Left colon (tissue), 2 donors: ENCODE measurements at places on chromosomes 5 and 9. TPM values are rescaled to one million over a fixed set of nuclear protein-coding genes. Genes with fewer than 3 reads are reported as not detected.

GRCh38 chr5:124920909-124921666 lies 174.6 kb upstream of the ZNF608 start:
- DNase-seq = no peak

DNA sequence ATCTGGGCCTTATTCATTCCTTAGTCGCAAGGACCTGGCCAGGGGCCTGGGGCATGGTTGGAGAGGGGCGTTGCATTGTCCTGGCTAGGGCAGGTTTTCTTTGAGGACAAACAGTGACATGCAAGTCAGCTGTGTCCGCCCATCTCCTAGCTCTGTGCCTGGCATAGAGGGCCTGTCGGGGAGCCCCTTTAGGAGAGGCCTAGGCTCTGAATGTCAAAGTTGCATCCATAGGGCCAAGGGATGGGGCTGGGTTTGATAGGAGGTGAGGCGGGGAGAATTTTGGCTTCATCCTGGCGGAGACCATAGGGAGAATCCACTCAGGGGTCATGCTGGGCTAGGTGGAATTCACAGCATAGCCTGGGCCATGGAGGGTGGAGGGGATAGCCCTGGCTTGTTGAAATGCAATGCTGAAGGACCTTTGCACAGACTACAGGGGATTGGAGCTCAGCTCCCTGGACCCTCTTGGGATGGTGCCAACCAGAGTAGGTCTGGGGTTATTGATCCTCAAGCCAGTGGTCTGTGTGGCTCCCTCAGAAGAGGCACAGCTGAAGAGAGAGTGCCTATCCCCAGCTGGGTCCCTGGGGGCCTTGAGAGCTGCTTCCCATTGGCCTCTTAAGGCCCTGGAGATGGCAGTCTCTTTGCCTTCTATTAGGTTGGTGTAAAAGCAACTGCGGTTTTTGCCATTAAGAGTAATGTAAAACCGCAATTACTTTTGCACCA lies 104.0 kb downstream of the RGS3 start:
- DNase-seq = peak; percentile 6

DNA sequence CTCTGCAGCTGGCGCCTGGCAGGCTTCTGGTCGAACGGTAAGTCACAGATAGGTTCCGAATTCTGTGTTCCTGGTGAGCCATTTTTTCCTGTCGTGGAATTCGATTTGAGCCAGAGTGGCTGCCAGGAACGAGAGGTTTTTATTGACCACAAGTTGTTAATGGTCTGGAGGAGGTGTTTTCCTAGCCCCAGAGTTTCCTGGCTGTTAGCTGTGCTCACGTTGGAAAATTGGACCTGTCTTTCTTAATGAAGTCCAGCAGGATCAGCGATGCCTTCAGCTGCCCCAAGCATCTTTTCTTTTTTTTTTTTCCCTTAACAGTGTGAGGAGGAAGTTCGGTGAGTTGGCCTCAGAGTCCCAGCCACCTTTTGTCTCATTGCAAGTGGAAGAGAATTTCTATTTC lies 62.9 kb downstream of the COL5A1 start:
- no peak for DNase-seq

GRCh38 chr5:36158144-36158543 lies 6.2 kb downstream of the SKP2 start:
- DNase-seq = no peak

- no peak for DNase-seq
Observed at GRCh38 chr9:122827761-122828093, 661 bp downstream of the PDCL start.

- no peak for DNase-seq
Observed at GRCh38 chr5:59185757-59186385, 603.0 kb downstream of the RAB3C start.

GRCh38 chr9:3495855-3496254 lies 29.9 kb downstream of the RFX3 start:
- DNase-seq = no peak

Gene AJM1
- 11.1 TPM for total RNA-seq

Gene HIGD2A
- 226 TPM for total RNA-seq

Gene SERINC5
- 152 TPM for total RNA-seq

Gene ANKRD31
- total RNA-seq = not detected

Gene ACOT12
- total RNA-seq = not detected

Gene IER5L
- total RNA-seq = 8.8 TPM

Gene IFNB1
- not detected for total RNA-seq

Gene KCNV2
- not detected for total RNA-seq

Gene FAM81B
- not detected for total RNA-seq
